ENCODE measurements at places on chromosomes 2 and 18.

GRCh38 chr2:158923180-158923594, 45.3 kb upstream of the TANC1 start:
- no peak for DNase-seq

DNA sequence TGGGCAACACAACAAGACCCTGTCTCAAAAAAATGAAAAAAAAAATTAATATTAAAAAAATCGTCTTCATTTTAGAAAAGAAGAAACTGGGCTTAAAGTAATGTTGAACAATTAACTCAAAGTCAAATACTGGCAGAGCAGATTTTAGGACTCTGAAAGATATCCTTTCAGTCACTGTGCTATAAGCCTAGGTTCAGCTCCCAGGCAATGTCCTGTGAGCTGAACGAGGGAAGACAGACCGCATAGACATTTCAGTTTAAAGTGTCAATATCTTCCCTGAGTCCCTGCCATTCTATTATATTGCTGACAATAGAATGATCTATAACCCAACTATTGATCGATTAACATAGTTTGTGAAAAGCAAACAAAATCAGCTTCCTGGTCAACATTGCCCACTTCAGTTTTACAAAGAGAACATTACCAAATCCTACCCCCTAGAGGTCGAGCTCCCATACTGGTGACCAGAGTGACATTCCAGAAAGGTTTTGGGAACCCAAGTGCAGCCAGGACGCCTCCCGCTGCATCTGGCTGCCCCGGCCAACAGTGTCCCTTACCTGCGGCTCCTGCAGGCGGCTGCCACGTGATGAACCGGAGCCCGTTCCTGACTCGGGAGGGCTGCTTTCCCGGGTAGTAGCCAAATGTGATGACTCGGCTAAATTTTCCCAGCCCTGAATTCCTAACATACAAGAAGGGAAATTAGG, 639 bp downstream of the MRO start:
- no peak for DNase-seq

DNA sequence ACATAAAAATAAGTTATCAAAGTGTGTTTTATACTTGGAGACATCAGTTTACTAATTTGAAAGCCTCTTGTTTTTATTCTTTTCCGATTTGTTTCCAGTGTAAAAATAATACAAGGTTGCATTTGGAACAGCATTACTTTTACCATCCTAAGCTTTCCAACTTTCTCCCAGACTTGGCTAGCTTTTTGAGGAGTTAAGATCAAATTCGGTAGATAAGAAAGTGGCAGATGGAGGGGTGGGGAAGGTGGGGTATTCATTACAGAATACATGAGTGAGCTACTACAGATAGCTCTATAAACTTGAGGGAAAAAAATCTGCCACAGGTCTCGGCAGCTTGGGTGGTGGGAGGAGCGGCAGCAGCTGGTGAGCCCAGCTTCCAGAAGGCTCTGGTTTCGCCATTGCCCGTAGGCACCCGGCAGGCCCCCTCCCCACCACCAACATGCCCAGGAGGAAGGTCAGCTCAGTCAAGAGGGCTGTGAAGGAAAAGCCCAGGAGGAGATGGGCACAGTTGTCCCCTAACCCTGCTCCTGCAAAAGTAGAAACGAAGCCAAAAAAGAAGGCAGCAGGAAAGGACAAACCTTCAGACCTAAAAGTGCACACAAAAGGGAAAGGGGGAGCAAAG, 18.6 kb upstream of the RMC1 start:
- DNase-seq = no peak

- no peak for DNase-seq
Measured at GRCh38 chr2:9919512-9919911, 32.0 kb upstream of the GRHL1 start.

GRCh38 chr2:16285813-16286510, 345.6 kb downstream of the MYCN start:
- DNase-seq = no peak

DNA sequence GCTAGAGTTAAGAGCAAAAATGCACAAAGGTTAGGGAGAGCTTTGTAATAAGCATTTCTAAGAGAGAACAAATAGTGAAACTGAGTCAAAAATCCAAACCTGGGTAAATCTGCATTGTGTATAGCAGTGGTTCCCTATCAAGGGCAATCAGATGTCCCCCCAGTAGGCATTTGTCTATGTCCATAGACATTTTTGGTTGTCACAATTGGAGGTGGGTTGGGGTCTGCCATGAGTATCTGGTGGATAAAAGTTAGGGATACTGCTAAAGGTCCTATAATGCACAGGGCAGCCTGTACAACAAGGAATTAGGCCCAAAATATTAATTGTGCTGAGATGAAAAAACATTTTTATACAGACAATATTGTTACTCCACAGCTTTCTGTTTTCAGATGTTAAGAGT, 21.0 kb downstream of the NOP58 start:
- DNase-seq = no peak

- no peak for DNase-seq
Measured at GRCh38 chr2:232893834-232894233, 23.8 kb downstream of the SNORC start.

DNA sequence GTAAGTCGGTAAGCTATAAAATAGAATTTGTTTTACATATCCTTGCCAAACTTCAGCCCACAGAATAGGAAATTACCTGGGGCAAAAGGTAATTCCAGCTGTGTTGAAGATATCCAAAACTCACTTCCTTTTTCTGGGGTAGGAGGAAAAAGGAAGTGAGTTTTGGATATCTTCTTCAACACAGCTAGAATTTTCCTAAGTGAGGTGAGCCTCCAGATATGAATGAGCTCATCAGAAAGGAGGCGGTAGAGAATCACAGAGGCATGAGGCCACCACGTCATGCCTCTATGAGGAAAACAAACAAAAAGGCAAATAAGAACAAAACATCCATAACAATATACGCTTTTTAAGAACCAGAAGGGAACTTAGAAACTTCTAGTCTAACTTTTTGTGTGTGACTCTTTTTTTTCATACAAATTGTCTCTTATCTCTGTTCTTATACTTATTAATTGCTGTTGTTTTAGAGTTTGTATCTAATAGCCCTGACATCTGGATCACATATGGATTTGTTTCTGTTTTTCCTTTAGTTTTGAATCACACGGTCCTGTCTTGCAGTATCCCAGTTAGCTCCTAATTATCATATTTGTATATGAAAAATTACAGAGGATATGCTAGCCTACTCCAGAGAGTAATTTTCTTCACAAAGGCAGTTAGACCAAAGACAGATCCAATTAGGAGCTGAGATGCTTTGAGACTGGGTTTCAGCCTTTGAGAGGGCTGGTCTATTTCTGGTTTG, 104.5 kb downstream of the RBM43 start:
- DNase-seq = no peak

DNA sequence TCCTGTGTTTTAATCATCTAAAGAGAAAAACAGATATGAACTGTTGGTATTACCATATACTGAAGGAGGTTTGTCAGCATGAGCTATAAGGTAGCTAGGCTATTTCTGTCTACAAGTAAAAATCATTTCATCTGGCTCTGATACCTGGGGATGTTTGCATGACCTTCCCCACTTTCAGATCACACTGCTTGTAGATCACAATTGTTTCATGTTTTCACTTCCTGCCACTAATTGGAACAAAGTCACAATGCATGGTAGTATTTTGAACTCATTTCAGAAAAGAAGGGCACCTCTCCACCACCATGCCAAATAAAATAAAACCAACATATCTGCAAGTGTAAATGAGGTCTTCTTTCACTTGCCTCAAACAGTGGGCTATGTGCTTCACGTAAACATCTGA, 37.8 kb downstream of the NYAP2 start:
- DNase-seq = no peak

- DNase-seq = no peak
Measured at GRCh38 chr18:12433829-12434540, 26.3 kb downstream of the PRELID3A start.

DNA sequence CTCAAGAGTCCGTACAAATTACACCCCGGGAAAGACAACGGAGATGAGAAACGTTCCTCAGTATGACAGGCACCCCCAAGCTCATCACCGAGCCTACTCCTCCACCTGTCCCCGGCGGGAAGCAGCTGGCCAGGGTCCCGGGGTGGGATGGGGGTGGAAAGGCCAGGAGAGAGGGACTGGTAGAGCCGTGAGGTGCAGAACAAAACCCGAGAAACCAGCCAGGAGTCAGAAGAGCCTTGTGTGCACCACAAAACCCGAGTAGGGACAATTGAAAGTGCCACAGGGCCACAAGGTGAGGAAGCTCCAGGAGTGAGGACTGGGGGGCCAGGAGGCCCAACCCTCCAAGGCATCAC, 75.5 kb upstream of the SALL3 start:
- DNase-seq = no peak

- DNase-seq = no peak
Measured at GRCh38 chr2:118974103-118974993, 32.4 kb downstream of the MARCO start.

DNA sequence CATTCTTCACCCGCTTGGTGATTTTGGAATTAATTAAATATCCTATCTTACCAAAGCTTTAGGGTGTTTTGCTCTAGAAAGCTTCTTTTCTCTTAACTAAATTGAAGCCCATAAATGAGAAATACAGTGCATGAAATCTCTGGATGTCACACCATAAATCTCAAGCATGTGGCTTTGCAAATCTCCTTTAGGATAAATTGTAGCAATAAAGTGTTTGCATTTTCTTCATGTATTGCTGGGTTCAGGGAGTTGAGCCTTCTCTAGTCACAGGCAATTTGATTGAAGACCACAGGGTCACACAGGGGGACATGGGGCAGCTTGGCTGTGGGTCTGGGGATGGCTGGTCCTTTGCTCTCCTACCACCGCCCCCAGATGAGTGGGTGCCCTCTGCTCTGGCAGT, 364.2 kb downstream of the CLIP4 start:
- no peak for DNase-seq

GRCh38 chr2:36858551-36859365, 107.6 kb downstream of the STRN start:
- DNase-seq = no peak

DNA sequence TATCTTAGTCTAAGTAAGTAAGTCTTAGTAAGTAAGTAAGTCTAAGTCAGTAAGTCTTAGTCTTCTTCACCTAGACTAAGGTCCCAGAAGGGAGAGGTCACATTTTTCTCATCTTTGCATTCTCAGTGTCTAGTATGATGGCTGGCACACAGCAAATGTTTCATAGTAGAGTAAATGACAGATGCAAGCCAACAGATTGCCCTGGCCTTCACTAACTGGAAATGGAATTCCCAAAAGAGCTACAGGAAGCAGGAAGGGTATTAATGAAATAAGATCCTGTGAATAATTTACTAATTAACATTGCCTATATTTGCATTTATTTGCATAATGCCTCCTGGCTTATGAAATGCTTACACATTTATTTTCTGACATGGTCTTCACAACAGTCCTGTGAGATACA, 221.6 kb downstream of the RAD51AP2 start:
- no peak for DNase-seq

DNA sequence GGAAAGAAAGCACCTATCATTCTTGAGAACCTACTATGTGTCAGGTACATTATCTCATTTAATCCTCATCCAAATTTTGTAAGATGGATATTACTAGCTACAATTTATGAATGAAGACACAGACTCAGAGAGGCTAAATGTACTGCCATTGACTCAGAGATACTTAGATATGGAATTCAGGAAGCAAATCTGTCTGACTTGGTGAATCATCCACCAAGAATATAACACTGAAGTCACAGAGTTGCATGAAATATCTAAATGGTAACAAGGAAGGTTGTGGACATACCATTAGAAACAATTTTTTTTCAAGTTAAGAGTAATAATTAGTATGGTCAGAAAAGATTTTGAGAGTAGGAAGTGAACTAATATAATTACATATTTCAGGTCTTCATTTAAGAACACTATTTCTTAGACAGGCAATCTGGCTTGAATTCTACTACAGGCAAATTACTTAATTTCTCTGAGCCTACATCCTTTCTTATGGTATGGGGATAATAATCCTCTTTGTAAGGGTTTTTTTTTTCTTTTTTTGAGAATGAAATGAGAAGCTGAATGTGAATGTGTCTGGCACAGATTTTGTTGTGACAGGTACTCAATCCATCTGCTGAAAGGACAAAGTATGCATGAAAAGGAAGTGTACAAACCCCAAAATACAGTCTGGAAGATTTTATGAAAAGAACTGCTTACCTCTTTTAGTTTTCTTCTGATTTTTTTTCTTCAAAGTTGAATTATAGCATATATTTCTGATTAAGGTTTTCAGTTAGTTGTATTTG, 14.8 kb upstream of the C2orf66 start:
- DNase-seq = no peak

GRCh38 chr18:51169731-51170130, 27.8 kb downstream of the MEX3C start:
- no peak for DNase-seq

GRCh38 chr2:15730545-15731212, 139.0 kb downstream of the DDX1 start:
- DNase-seq = no peak

DNA sequence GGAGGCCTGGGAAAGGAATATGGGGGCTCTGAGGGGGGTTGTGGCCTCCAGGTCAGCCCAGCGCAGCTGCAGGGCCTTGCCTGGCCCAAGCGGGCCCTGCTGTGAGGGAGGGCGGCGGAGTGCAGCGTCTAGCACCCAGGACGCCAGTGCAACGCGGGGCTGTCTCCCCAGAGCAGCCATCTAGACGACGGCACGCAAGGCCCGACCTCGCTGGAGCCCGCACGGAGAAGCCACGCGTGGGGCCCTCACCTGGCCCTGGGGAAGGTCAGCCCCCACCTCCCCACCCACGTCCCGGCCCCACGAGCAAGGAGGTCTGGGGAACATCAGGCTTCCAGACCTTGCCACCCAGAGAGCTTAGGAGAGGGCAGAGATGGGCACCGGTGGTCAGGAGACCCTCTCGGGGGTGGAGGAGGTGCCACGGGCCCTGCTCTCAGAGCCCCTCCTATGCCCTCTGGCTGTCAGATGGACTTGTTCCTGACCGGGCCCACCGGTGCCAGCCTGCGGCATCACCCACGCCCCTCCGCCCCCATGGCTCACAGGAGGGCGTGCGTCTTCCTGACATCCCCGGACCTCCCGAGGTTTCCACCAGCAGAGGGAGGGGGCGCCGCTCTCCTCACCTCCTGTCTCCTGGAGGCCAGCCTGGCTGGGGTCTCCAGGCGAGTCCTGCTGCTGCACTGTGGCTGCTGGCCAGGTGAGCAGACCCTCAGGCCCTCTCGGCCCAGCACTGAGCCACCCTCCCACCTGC, 17.0 kb downstream of the GPR35 start:
- DNase-seq = no peak

- no peak for DNase-seq
Measured at GRCh38 chr2:241901018-241901380, 31.5 kb downstream of the RTP5 start.

- DNase-seq = no peak
Measured at GRCh38 chr2:226256709-226257376, 542.8 kb downstream of the IRS1 start.

- DNase-seq = no peak
Measured at GRCh38 chr2:46142546-46143428, 154.4 kb upstream of the EPAS1 start.

GRCh38 chr2:190318931-190319554, 583 bp downstream of the HIBCH start:
- DNase-seq = no peak

DNA sequence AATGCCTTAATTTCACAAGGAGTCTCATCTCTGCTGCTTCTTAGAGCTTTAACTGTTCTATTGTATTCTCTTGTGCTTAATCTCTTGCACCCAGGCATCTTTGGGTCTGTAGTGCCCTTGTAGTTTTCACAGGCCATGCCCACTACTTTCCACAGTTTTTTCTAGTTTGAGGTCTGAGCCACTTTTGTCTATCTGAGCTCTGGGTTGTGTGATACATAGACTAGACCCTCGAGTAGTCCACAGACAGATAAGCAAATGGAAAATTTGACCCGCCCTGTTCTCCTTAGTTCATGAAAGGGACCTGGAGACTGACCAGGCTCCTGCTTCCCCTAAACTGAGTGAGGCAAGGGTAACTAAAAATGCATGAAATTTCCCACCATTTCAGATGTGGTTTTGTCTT, 466.8 kb upstream of the ZEB2 start:
- DNase-seq = no peak
